Left renal cortex interstitium (tissue), 4 donors: ENCODE measurements at places on chromosomes 4 and X. TPM values are rescaled to one million over a fixed set of nuclear protein-coding genes. Genes with fewer than 3 reads are reported as not detected.

Gene IL2
- not detected for polyA plus RNA-seq

Gene SETD7
- 13.1 TPM for polyA plus RNA-seq

Gene COX7B2
- not detected for polyA plus RNA-seq

Gene EXOC1
- 57.5 TPM for polyA plus RNA-seq

Gene ADH1B
- 21.7 TPM for polyA plus RNA-seq

Gene PDGFC
- 76.9 TPM for polyA plus RNA-seq
